HS-5 (cell line): ENCODE measurements at places on chromosomes 4 and X.

DNA sequence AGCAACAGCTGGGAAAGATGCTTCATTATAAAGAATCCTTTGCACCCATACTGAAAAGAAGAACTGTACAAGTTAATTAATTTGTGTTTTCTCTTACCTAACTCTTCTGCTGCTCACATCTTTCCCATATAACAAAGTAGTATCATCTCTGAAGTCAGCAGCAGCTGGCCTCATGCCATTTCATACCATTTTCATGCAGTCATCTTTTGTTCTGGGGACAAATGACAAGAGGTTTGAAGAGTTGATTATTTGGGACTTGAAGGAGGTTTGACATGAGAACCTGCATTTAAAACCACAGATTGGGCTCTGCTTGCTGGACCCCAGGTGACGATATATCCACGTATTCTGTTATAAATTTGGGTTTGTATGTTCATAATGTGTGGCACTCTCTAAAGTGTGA lies 430.3 kb downstream of the SPRY1 start:
- DNase-seq: no peak

DNA sequence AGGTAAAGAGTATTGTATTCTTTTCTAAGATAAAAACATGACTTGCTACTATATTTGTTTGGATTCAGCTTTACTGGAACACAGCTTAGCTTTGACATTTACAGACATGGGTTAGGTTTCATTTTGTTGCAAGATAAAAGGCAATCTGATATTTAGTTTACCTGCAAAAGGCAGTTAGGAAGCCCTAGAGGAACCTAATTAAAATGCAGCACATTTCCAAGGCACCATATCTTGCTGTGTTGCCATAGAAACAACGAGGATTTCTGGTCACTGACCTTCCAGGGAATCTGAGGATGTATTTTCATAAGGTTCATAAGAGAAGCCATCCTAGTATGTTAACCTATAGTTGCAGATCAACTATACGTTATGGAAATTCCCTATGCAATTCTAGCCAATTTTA lies 116.0 kb downstream of the SNCA start:
- DNase-seq: no peak

DNA sequence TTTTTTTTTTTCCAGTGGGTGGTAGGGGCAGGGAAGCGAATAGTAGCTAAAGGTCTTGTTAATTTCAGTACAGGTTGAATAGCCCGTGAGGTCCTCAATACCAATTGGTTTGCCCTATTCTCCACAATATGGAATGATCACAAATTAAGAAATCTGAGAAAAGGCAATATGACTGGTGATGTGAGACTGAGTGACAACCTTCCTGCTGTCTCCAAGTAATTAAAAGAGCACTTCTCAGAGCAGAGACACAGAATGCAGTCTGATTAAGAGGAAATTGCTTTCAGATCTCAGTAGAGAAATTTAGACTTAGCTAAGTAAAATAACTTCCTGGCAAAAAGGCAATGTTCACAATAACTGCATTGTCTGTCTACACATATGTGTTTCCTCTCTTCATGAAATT lies 23.0 kb downstream of the GPR174 start:
- DNase-seq: no peak

GRCh38 chr4:94595880-94596483 lies 144.2 kb downstream of the PDLIM5 start:
- peak; percentile 19 for DNase-seq

GRCh38 chr4:155975511-155975910 lies 21.8 kb upstream of the CTSO start:
- no peak for DNase-seq

GRCh38 chrX:70029863-70030262 lies 19.9 kb downstream of the AWAT2 start:
- no peak for DNase-seq

DNA sequence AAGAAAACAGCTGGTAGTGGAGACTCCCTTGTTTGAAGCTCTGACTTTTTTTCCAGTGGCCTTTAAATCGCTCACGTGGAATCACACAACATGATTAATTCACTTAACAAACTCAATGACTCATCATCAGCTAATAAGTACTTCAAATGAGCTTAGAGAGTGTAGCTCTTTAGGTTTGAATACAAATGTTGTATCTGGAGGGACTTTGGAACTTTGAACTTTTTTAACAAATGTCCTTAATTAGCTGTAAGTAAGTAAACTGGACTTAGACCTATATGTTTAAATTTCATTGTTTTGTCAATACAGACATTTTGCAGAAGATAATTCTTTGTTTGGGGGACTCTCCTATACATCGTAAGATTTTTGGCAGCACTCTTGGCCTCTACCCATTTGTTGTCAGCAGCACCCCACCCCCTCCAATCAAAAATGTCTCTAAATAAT lies 581.1 kb downstream of the SPRY1 start:
- DNase-seq: no peak

DNA sequence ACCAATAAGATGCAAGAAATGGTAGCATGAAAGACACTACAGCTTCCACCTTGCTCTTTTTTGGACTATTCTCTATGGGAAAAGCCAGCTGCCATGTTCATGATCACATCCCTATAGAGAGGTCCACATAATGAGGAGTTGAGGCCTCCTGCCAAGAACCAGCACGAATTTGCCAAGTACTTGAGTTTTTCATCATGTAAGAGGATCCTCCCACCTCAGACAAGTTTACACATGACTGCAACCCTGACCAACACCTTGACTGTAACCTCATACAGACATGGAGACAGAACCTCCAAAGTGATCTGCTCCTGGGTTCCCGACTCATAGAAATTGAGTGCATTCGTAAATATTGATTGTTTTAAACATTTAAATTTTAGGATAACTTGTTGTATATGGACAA lies 135.2 kb upstream of the TSPAN5 start:
- no peak for DNase-seq

- DNase-seq: no peak
These were observed 12.4 kb upstream of the NFXL1 start for GRCh38 chr4:47926667-47927258.

GRCh38 chr4:187664011-187664410 lies 331.6 kb upstream of the ZFP42 start:
- no peak for DNase-seq

GRCh38 chr4:9927341-9928007 lies 93.8 kb downstream of the SLC2A9 start:
- DNase-seq: no peak

DNA sequence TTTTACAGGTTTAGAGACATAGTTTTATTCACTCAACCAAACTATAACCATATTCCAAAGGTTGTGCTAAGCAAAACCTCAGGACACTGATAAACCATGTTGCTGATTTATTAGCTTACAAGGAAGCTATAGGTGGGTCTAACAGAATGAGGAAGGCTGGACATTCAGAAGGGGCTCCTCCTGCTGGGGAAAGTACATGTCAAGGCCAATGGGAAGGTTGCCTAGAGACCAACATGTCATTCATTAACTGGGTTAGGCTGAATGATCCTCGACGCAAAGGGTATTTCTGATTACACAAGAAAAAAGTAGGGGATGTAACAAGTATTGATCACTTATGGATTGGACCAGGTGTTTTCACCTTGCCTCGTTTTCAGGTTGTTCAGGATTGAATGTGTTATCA lies 30.3 kb downstream of the SLC10A6 start:
- DNase-seq: no peak

GRCh38 chrX:39011454-39012221 lies 210.4 kb downstream of the MID1IP1 start:
- no peak for DNase-seq

GRCh38 chr4:130044788-130045531 lies 949.0 kb downstream of the C4orf33 start:
- DNase-seq: no peak

DNA sequence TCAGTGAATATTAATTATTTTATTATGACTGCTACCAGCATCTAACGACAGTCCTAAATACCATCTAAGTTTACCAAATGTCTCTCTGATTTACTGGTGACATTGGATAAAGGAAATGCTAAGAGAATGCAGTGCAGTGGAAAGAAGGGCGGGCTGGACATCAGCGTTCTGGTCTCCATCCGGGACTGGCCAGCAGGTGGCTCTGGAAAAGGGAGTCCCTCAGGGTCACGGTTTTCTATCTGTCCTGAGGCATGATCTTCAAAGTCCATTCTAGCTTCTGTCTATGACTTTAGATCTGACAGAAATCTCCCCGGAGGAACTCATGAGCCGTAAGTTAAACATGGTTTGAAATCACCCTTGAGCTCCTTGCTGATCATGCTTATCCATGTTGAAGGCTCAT lies 3.3 kb downstream of the TRIM2 start:
- DNase-seq: no peak

- DNase-seq: no peak
These were observed 204.8 kb upstream of the NUDT6 start for GRCh38 chr4:123127218-123127617.

GRCh38 chr4:155972098-155972497 lies 18.4 kb upstream of the CTSO start:
- no peak for DNase-seq

DNA sequence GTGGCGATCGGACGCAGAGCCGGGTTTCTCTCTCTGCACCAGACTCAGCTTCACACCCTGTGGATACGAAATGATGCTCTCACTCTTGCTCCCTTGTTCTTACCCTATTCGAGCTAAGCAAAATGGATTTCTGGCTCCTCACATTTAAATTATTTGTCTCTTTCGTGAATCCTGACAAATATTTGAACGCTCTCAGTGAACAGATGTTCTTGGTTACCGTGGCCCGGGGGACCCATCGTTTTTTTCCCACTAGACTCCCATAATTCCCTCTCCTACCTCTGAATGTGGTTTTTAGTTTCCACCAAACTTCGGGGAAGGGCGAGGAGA lies 630 bp downstream of the SMARCA5 start:
- no peak for DNase-seq
